ENCODE measurements at places on chromosomes 6 and 20.

- no peak for DNase-seq
These were observed 44.2 kb upstream of the SUPT3H start for GRCh38 chr6:45421709-45422502.

DNA sequence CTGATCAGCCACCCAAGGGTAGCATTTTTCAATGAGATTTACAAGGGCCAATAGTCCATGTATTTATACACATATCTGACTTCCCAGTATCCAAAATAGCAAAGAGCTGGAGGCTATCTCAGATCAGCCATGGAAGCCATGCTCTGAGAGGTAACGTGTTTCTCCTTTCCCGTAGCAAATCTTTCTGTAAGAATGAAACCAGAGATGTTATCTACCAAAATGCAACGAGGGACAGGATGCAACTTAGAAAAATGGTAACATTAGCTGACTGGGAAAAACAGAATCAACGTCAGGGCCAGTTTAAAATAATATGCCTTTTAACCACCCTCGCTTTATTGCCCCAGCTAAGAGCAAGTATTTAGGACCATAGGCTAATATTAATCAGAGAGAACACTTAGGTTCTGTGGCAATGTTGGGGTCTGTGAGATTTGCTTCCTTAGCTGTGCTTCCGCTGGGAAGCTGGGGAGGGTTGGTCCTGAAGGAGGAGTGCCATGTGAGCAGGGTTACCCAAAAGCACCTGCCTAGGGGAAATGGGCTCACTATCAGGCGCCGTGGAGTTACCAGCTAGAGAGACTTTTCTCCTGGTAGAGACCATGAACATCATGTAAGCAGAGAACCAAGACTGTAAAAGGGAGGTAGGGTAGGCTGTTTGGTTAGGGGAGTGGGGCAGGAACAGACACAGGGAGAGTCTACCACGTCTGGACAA lies 1.2 kb downstream of the ZNF831 start:
- DNase-seq = no peak

- no peak for DNase-seq
These were observed 151.2 kb downstream of the PDE10A start for GRCh38 chr6:165511807-165512206.

DNA sequence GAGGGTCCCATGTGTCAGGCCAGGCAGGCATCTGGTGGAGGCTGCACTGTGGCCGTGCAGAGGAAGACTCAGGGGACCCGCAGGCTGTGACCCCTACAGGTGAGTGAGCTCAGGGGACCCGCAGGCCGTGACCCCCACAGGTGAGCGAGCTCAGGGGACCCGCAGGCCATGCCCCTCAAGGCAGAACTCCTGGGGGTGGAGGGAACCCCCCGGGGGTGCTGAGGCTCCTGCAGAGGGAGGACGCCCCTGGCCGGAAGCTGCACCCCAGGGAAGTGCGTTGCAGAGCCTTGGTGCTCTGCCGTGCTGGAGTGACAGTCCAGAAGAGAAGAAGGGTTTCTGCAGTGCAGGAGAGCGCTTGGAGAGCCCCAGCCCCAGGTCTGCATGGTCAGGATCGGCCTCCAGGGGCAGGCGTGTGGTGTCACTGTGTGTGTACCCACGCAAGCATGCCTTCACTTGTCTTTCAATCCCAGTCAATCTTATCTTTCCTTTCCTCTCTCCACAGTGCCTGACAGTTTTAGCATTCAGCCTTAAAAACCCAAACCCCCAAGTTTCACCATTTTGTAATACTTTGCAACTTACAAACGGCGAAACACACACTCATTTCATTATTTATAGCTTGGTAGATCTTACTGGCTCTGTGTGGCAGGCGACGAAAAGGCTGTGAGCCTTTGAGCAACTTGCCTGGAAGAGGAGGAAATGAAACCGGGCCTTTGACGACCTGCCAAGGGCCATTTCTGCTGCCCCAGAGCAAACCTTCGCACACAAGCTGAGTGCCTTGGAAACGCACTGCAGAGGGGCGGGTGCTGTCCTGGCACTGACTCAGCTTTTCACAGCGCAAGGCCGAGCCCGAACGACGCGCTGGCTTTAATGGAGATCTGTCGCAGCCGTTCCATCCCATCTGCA lies 101.4 kb upstream of the AGPAT4 start:
- no peak for DNase-seq

- DNase-seq = no peak
These were observed 5.9 kb downstream of the SMAP1 start for GRCh38 chr6:70673601-70674000.

- DNase-seq = no peak
These were observed 167.6 kb upstream of the GJE1 start for GRCh38 chr6:141965016-141965545.
